ENCODE measurements at places on chromosomes 7 and 10. TPM values are rescaled to one million over a fixed set of nuclear protein-coding genes. Genes with fewer than 3 reads are reported as not detected.
A peak's percentile ranks its signal among the peaks of the same experiment; 100 is the strongest.

DNA sequence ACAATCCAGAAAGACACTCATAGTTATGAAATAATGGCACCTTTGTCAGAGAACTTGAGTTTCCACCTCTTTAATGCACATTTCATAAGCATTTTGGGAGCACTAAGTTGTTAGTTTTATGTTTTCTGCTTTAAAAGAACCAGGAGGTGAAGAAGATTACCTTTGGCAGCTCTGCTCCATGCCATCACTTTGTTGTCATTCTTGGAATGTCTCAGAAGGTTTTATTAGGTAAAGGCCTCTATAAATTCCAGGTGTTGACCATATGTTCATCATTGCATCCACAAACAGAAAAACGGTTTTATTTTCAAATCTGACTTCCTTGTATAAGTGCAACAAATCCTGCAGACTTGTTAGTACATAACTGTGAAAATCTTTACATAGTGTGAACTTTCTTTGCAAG, 424.8 kb downstream of the MDFIC start:
- DNase-seq = no peak

DNA sequence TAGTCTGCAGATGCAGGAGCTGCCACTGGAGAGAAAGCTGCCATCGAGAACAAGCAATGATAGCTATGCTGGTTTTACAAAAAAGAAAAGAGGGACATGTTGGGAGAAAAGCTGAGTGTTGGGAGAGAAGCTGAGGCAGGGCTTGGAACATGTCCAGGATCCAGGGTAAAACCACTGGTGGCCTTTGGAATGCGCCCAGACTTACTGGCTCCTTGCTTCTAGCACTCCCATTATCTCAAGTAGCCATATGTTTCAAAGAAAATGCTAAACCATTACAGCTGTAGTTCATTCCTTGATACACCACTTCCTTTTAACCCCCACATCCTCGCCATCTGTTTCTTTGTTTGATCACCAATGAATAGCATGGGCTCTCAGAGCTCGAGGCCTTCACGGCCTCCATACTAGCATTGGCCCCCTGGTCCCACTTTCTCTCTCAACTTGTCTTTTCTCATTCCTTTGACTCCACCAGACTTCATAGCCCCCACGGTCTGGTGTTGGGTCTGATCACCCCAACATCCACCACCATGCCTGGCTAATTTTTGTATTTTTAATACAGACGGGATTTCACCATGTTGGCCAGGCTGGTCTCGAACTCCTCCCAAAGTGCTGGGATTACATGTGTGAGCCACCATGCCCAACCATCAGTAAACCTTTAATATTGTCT, 23.8 kb upstream of the PLAC9 start:
- DNase-seq = no peak

LRRC17 gene
- total RNA-seq = 280 TPM

DNA sequence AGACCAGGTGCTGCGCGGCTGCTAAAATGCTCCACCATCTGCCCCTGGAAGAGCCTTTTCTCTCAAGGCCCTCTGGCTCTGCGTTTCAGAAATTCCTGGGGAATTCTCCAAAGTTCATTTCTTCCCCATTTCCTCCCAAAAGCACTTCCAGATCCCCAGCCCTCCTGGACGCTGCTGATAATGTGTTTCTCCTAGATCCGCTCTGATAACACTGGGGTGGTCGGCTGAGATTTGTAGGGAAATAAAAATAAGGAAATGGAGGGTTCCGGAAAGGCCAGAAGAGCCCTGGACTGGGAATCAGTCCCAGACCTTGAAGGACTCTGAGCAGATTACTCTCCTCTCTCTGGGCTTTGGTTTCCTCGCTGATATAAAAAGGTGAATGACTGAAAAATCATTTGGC, 28.1 kb downstream of the COL13A1 start:
- DNase-seq = no peak

- DNase-seq = no peak
Measured at GRCh38 chr7:2102375-2102723, 130.4 kb downstream of the MAD1L1 start.

DNA sequence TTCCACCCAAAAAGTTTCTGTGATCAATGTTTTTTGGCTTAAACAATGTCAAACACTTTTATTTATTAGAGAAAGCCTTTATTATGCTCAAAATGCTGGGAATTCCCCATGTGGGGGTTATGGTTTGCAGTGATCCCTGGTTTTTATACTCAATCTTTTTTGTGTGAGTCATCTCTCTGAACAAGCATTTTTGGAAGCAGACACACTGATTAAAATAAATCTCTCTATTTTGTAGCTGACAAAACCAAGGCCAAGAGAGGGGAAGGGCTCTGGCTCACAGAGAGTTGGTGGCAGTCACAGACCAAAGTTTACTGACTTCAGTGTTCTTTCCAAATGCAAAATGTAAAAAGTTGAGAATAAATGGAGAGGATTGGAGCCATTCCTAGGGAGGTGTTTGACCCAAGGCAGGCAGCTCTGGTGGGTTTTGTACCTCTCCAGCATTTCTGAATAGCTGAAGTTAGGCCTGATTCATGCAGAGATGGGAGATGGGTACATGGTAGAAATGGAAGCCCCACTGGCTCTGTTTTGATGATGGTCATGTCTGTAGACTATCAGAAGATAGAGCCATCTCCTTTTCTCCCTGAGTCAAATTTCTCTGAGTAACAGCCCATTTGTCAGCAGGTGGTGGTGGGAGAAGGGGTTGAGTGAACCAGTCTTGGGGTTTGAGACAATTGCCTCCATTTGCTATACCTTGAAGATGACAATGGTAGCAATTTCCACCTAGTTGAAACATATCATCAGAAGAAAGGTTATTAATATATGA, 45.4 kb upstream of the NAMPT start:
- peak; percentile 79 for DNase-seq

GRCh38 chr10:71649631-71650030, 69.9 kb downstream of the C10orf105 start:
- no peak for DNase-seq

ANKIB1 gene
- 39.4 TPM for total RNA-seq

- DNase-seq = peak; percentile 93
Measured at GRCh38 chr7:41705109-41705901, 2.4 kb upstream of the INHBA start.

Data from IMR-90 (cell line).